ENCODE measurements at places on chromosomes 3 and 15. TPM values are rescaled to one million over a fixed set of nuclear protein-coding genes. Genes with fewer than 3 reads are reported as not detected.

RCCD1 gene
- total RNA-seq = 4.9 TPM

RARB gene
- total RNA-seq = 51.6 TPM

PIF1 gene
- total RNA-seq = 6.3 TPM

SERPINI1 gene
- 0.38 TPM for total RNA-seq

MNS1 gene
- 0.28 TPM for total RNA-seq

TLR9 gene
- total RNA-seq = not detected

GOLGA6B gene
- not detected for total RNA-seq

CHST14 gene
- 8.7 TPM for total RNA-seq

CCR1 gene
- not detected for total RNA-seq

KNG1 gene
- not detected for total RNA-seq

LARP6 gene
- 10.9 TPM for total RNA-seq

SEMA3F gene
- total RNA-seq = 138 TPM

LRRC31 gene
- total RNA-seq = not detected

ABHD2 gene
- total RNA-seq = 40.5 TPM

ARL6 gene
- total RNA-seq = 4.6 TPM

PROS1 gene
- 4.3 TPM for total RNA-seq

NR2F2 gene
- total RNA-seq = 13.7 TPM

Measured in endothelial cell of coronary artery (primary cell).